GM18507 (cell line): ENCODE measurements at places on chromosomes 2 and 18.

- DNase-seq, result no peak
Measured at GRCh38 chr2:11985817-11986566, 239.6 kb downstream of the LPIN1 start.

GRCh38 chr18:77343846-77344510, 94.3 kb downstream of the GALR1 start:
- no peak for DNase-seq

DNA sequence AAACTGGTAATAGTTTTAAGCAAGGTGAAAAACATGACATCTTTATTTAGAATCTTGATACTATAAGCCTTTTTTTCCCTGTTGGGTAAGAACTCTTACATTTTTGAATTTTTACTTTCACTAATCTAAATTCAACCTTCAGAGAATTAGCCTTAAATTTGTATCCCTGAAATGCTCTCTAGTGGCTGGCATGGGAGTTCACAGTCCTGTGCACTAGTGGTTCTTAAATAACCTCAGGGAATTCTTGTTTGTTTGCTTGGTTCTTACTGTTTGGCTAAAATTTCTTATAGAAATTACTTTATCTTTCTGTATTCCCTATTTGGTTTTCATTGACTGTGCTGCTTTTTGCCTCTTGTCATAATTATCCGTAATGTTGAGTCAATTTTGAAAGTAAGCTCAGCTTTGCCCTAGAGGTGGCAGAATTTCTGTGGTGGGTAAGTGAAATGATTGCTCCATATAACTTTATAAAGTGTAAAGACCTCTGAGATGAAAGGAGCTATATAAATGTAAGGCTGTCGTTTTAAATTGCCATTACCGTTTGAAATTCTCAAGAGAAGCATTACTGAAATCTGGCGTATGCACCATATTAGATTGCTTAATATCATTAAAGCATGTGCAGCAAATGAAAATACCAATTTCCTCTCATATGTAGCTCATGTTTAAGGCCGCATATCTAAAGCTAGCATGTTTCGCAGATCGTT, 391.3 kb upstream of the FIGN start:
- DNase-seq, result no peak

GRCh38 chr2:5983511-5984272, 291.5 kb downstream of the SOX11 start:
- no peak for DNase-seq

DNA sequence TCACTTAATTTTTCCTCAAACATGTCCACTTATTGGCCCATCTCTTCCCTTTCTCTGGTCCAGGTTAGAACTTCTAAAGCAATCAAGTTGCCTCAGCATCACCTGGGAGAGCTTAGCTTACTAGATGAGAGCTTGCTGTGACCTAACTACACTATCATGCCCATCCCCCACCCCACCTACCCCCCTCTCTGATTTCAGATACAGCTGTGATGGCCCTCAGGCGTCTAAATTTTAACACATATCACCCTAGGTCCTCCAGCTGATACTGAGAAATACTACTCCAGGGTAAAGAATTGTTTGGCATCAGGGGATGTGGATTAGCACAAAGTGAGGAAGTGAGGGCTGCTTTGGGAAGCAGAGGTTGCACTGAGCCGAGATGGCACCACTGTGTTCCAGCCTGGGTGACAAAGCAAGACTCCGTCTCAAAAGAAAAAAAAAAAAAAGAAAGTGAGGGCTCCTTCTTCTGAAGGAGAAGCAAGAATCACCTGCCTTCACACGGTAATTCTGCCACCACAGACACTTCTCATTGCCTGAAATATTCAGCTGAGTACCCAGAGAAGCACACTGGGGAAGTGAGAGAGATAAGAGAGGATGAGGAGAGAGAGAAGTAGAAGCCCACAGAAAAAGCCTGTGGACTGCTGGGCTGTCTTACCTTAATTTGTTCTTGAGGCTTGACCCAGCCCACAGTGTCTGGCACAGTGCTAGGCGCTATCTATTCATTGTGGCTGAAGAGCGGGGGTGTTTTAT, 263.4 kb downstream of the ASXL3 start:
- no peak for DNase-seq

- no peak for DNase-seq
Measured at GRCh38 chr2:197092431-197092830, 165.9 kb upstream of the PGAP1 start.

DNA sequence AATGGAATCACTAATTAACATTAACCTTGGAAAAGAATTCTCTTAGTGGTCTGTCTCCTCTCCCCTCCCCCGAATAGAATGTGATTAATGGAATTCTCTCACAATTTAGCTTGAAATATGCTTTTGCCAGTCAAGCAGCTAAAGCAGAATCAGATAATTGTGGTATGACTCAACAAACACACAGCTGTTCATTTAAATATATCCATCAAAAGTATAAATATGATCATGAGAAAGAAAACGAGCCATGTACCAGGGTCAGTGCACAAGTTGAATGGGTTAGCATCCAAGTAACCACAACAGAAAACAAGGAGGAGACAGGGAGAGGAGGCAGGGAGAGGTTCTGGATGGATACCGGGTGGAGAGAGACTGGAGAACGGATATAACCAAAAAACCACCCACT, 66.9 kb downstream of the ACVR1 start:
- no peak for DNase-seq

- DNase-seq, result no peak
Measured at GRCh38 chr18:42231796-42232195, 276.8 kb downstream of the PIK3C3 start.

GRCh38 chr18:48135436-48135966, 205.0 kb upstream of the SMAD2 start:
- DNase-seq, result no peak

- no peak for DNase-seq
Measured at GRCh38 chr2:64950226-64951160, 38.7 kb upstream of the SLC1A4 start.

- DNase-seq, result no peak
Measured at GRCh38 chr2:117128461-117128860, 686.0 kb upstream of the DDX18 start.

DNA sequence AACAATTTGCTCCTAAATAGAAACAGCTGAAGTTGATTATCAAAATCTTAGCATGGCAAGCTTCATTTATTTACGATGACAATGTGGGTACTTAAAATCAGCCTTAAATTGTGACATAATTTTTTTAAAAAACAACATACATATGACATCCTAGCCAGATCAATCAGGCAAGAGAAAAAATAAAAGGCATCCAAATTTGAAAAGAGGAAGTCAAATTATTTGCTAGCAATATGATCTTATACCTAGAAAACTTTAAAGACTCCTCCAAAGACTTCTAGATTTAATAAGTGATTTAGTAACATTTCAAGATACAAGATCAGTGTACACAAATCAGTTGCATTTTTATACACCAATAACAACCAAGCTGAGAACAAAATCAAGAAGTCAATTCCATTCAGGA, 14.3 kb upstream of the PPP3R1 start:
- DNase-seq, result no peak
